ENCODE measurements at places on chromosomes 12 and 14. TPM values are rescaled to one million over a fixed set of nuclear protein-coding genes. Genes with fewer than 3 reads are reported as not detected.

DNA sequence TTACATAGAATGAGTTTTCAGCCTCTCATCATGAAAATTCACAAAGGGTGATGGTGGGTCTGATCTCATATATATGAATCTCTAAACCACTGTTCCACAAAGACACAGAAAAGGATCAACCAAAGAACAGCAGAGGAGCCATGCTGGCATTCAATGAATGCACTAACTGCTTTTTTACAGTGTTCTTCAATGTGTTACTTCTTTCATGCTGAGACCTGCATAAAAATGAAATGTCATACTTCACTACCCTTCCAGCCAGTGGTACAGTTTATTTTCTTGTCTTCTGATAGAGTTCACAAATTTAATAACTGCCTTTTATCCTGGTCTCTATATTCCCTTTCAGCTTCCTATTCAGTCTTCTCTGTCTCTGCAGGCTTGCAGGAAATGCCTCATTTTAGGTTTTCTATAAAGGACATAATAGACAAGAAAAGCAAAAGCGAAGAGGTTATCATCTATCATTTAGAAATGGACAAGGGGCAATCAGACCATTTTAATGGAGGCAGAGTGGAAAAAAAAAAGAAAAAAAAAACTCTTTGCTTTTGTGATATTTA, 836.7 kb upstream of the FOXG1 start:
- DNase-seq = no peak

- no peak for DNase-seq
Observed at GRCh38 chr12:74193191-74193590, 344.4 kb upstream of the ATXN7L3B start.

DNA sequence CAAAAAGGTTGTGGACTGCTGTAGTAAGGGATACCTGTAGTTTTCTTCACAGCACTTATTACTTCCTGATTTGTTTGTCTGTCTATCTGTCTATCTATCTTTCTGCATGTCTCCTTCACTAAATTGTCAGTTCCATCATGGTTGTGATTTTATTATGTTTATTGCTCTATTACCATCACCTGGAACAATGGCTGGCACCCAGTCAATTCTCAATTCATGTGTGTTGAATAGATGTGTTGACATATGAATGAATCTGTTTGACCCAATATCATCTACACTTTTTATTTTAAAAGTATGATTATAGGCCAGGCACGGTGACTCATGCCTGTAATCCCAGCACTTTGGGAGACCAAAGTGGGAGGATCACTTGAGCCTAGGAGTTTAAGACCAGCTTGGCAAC, 224.4 kb downstream of the NUBPL start:
- DNase-seq = no peak

The CDCA3 gene
- 0.58 TPM for total RNA-seq

The SLC39A2 gene
- not detected for total RNA-seq

GRCh38 chr14:98928418-98928817, 343.6 kb downstream of the BCL11B start:
- DNase-seq = no peak

The CACNA2D4 gene
- 0.83 TPM for total RNA-seq
